ENCODE measurements at places on chromosomes 6 and 20. TPM values are rescaled to one million over a fixed set of nuclear protein-coding genes. Genes with fewer than 3 reads are reported as not detected.

PDE10A gene
- total RNA-seq = 1.7 TPM

BEND6 gene
- total RNA-seq = under 0.01 TPM

CCHCR1 gene
- 9.9 TPM for total RNA-seq

LAMA4 gene
- 4.5 TPM for total RNA-seq

RNGTT gene
- total RNA-seq = 10.1 TPM

HLA-F gene
- total RNA-seq = 51.1 TPM

GSTA2 gene
- total RNA-seq = 2.2 TPM

NRSN1 gene
- not detected for total RNA-seq

EFCAB8 gene
- total RNA-seq = 0.25 TPM

TFAP2A gene
- not detected for total RNA-seq

APOBEC2 gene
- total RNA-seq = 1.6 TPM

GPR6 gene
- total RNA-seq = not detected

RPS21 gene
- 378 TPM for total RNA-seq

ABHD16B gene
- not detected for total RNA-seq

NDUFAF4 gene
- 4.9 TPM for total RNA-seq

DLK2 gene
- total RNA-seq = 1.0 TPM

ADA gene
- 2.9 TPM for total RNA-seq

ZDHHC14 gene
- 11.7 TPM for total RNA-seq

TLDC2 gene
- 0.33 TPM for total RNA-seq

PAX1 gene
- total RNA-seq = not detected
